ENCODE measurements at places on chromosomes 4 and X.

- DNase-seq = no peak
Observed at GRCh38 chrX:23656684-23657083, 10.6 kb upstream of the PRDX4 start.

DNA sequence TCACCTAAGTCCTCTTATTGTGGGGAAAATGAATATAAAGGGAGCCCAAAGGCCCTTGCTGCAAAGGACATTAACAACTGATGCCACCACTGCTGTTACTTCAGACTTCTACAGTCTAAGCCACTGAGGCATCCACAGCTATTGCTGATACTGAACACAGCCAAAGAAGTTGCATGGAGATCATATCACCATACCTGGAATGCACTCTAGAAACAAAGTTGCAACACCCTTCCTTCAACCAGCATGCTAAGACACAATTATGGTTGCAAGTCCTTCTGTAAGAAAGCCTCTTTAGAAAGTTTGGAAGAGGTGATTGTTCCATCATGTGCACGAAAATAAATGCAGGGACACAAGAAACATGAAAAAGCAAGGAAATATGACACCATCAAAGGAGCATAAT lies 105.7 kb upstream of the SH3RF1 start:
- no peak for DNase-seq

- no peak for DNase-seq
Observed at GRCh38 chr4:83219344-83220331, 65.0 kb downstream of the COQ2 start.

DNA sequence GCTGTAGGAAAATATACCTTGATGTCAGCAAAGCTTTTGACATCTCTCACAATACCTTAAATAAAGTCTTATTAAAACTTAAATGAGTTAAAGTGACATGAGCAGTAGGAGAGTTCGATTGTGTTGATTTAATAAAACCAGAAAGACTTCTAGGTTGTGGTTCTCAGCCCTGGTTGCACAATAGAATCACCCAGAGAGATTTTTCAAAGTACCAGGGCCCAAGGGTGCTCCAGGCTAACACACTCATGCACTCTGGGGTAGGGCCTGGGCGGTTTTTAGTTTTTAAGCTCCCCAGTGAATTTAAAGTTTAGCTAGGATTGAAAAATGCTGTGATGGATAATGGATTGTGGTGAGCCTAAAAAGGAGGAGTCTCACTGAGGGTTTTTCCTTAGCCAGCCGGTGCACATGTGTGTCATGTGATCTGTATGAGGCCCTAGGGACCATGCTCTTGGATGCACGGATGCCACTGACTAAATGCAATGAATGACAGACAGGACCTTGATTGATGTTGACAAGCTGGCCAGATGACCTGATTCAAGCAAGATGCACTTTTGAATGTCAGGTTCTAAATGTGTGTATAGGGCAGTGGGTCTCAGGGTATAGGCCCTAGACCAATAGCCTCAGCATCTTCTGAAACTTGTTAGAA lies 185.0 kb downstream of the PTTG2 start:
- no peak for DNase-seq

- no peak for DNase-seq
Observed at GRCh38 chr4:5018096-5018495, 1.2 kb downstream of the CYTL1 start.

GRCh38 chr4:100960232-100960631 lies 387.1 kb downstream of the PPP3CA start:
- DNase-seq = no peak

DNA sequence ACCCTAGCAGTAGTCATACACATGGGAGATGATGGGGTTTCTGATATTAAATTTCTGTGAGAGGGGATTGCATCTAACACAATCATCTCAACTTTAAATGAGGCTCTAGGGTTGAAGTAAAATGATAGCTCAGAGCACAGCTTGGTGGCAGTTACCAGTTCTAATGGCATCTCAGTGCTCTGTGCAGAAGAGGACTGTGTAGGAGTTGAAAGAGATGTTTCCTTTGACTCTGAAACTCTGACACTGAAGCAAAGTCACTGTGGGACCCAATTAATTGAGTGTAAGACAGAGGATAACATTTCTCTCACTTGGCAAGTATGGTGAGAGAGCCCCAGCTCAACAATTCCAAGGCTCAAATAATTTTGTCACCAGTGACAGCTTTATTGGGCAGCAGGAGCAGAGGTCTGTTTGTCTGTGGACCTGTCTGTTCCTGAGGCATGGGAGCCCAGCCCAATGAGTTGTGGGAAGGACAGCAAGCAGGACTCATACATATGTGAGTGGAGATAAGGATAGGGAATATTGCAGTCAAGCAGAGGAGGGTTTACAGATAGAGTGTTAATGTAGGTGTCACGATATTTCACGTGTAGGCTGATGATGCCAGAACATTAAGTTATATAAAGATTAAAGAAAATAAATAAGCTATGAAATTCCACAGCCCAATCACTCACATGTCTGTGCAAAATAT lies 76.7 kb upstream of the NAF1 start:
- DNase-seq = no peak

GRCh38 chrX:54177306-54177705 lies 5.7 kb downstream of the FAM120C start:
- DNase-seq = no peak

DNA sequence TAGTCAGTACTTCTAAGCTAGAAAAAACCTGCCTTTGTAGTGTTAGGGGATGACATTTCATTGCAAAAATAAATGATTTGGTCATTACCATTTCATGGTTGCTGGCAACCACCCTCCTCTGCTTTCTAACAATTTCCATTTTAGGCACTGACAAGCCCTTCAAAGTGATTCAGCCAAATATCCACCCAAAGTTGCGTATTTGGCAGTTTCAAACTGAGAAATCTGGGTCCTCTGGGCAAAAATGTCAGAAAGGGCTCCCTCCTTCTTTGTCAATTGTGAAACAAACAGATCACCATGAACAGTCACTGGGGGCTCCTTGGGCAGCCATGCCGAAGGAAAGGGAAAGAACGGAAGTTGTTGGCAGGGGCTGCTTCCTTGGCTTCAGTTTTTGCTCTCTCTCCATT lies 33.0 kb downstream of the PLAC1 start:
- no peak for DNase-seq

GRCh38 chr4:140857111-140857510 lies 100.9 kb upstream of the TBC1D9 start:
- DNase-seq = no peak

DNA sequence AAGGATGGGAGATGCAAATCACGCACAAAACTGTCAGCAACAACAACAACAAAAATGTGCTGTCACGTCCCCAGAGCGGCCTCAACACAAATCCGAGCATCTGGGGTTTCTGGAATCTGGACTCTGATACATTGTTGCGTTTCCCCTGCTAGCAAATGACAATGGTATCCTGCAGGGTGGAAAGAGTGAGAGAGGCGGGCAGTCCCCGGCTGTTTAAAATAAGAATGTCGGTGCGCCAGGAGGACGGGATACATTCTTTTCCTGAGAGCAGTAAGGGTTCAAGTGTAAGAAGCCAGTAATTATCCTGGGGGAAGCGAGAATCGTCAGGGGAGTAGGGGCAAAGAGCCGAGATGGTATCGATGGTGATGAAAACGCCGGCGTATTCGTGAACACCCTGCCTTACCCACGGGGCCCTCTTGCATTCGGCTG lies 310.2 kb downstream of the ASMT start:
- DNase-seq = no peak

GRCh38 chr4:97139791-97140190 lies 1003.5 kb downstream of the STPG2 start:
- no peak for DNase-seq

All from body of pancreas (tissue), 4 donors.